H1 (cell line): ENCODE measurements at places on chromosomes 3 and 15. TPM values are rescaled to one million over a fixed set of nuclear protein-coding genes. Genes with fewer than 3 reads are reported as not detected.

GRCh38 chr3:42148086-42148848 is 57.1 kb downstream of the TRAK1 start:
- no peaks in the 10 kb centered on the region for H3K36me3 ChIP-seq
- DNase-seq, result no peak
- H3K4me3 ChIP-seq, result no peak overlapping the region
- no peak overlapping the region for H3K27ac ChIP-seq

SNRK gene
- 11.7 and 11.9 TPM in 2 replicates for total RNA-seq

- peaks cover 87% of the 10 kb centered on the region for H3K27me3 ChIP-seq
- H3K4me3 ChIP-seq, result no peak overlapping the region
These were observed 74.0 kb upstream of the POLG start for GRCh38 chr15:89408372-89409183.

KNL1 gene
- 22.3 and 22.5 TPM in 2 replicates for total RNA-seq

DNA sequence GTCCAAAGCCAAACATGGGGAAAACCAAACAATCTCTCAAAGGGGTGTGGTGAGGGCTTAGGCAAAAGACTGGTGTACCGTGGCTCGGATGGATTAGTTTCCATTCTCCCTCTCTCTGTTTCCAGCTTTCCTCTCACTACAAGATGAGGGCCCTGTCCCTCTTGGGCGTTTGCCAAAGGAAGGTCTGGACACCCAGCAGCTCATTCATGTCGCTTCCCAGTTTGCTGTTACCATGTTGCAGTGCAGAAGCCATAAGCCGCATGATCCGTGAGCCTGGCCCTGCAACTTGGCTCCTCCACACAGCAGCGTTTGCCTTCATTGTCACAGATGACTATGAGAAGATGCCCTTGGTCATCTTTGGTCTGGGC is 92.2 kb downstream of the APBA2 start:
- H3K4me1 ChIP-seq, result no peaks in the 10 kb centered on the region
- no peaks in the 10 kb centered on the region for H3K36me3 ChIP-seq
- no peaks in the 10 kb centered on the region for H3K27me3 ChIP-seq

DNA sequence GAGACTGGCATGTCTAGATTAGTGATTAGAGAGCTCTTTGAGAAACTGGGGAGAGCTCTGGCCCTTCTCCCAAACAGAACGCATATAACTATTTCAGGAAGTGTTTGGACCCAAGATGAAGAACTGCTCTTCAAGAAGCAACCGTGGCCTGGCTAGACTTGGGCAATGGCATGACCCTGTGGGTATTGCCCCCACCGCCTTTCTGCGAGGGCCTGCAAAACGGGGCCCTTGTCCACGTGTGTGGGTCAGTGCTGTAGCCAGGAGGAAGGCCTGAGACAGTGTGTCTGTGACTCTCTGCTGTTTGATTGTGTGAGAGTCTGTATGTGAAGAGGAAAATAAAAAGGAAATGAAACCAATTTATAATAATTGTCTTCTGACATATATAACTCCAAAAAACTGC is 42.5 kb downstream of the EEFSEC start:
- no peaks in the 10 kb centered on the region for H3K36me3 ChIP-seq
- H3K27me3 ChIP-seq, result no peaks in the 10 kb centered on the region
- peaks cover 2% of the 10 kb centered on the region for H3K4me1 ChIP-seq
- no peak for DNase-seq

ALDH1A2 gene
- total RNA-seq, result 0.24 and 0.31 TPM in 2 replicates

- no peak overlapping the region for H3K4me3 ChIP-seq
- H3K27me3 ChIP-seq, result no peaks in the 10 kb centered on the region; the same call in 1 of the 2 replicates
- no peak for DNase-seq
- no peaks in the 10 kb centered on the region for H3K36me3 ChIP-seq
- H3K27ac ChIP-seq, result no peak overlapping the region
These were observed 9.7 kb downstream of the STOML1 start for GRCh38 chr15:73982222-73982962.

TTLL13 gene
- total RNA-seq, result 0.19 TPM in 1 of 2 replicates, not detected in the other

DNA sequence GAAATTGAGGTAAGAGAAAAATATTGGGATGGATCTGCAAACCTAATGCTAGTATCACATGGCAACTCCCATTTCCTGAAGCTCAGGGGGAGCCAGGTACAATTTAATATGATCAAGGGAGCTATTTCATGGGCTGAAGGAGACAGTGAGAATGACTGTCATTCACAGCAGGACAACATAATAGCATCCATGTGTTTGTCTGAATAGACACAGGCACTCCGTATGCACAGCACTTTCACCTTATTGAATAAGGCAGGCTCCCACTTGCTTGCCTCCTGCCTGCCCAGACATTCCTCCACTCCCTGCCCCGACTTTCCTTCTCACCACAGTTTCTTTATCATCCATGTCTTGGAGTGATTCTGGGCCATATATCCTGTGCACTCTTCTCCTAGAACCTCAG is 156.6 kb upstream of the SLC24A5 start:
- H3K27me3 ChIP-seq, result no peaks in the 10 kb centered on the region
- H3K27ac ChIP-seq, result no peak overlapping the region
- H3K4me1 ChIP-seq, result peaks cover 8% of the 10 kb centered on the region
- no peak for DNase-seq

RPL39L gene
- 67.7 and 77.0 TPM in 2 replicates for total RNA-seq

- H3K4me1 ChIP-seq, result no peaks in the 10 kb centered on the region
- H3K27ac ChIP-seq, result no peak overlapping the region
- H3K27me3 ChIP-seq, result no peaks in the 10 kb centered on the region
- H3K36me3 ChIP-seq, result no peaks in the 10 kb centered on the region
These were observed 14.0 kb downstream of the DNAH12 start for GRCh38 chr3:57530071-57530608.

HIGD2B gene
- total RNA-seq, result not detected in 2 replicates
